Large intestine (tissue), 12 donors: ENCODE measurements at places on chromosomes 1 and 21.

DNA sequence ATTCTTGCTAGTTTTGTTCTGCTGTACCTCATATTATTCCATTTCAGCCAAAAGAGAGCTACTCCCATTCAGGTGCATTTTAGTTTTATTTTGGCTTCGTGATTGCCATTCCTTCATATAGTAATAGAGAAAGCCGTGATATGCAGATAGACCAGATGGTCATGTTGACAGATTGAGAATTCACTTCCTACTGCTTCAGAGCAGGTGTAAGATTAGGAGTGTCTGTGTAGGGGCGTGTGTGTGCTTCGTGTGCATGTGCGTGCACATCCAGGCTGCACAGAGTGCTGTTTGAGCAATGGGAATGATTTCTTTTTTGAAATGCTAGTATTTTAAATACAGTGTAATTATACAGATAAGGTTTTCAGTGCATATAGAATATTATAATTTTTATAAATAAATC, 10.3 kb downstream of the NFIA start:
- no peak for DNase-seq

GRCh38 chr1:55034476-55035133, 4.7 kb upstream of the PCSK9 start:
- DNase-seq = no peak

GRCh38 chr21:39022863-39023693, 160.2 kb downstream of the PSMG1 start:
- peak; percentile 32 for DNase-seq

GRCh38 chr1:3240524-3241235, 171.7 kb downstream of the PRDM16 start:
- DNase-seq = no peak

DNA sequence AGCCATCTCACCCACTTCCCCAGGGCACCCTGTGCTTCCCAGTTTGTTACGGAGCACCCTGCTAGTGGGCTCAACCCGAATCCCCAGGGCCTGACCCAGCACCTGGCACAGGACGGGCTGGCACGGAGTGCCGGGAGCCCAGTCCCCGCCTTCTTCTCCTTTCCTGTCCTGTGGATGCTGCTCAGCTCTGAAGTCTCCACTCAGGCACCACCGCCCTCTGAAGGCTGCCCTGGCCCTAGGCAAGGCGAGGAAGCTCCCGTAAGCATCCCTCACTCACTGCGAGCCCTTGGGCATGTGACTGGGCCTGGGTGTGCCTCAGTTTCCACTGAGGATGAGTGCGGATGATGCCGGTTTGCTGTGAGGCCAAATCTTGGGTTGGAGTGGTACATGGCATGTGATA, 21.8 kb downstream of the SLC1A7 start:
- DNase-seq = no peak

DNA sequence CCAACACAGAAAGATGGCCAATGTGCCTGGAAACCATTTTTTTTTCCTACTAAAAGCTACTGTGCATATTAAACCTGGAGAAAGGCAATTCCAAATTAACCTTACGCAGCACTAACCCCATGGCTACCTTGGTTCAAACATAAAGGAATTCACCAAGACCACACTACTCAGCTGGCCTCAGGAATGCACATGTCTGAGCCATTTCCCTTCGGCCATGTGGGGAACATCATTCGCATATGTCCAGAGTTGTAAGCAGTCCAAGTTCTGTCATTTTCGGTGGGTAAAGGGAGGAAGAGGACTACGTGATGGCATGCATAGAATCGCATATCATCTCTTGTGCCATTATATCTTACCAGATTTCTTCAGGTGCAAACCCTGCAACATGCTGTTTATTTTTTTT, 175.4 kb downstream of the NTMT2 start:
- DNase-seq = no peak

DNA sequence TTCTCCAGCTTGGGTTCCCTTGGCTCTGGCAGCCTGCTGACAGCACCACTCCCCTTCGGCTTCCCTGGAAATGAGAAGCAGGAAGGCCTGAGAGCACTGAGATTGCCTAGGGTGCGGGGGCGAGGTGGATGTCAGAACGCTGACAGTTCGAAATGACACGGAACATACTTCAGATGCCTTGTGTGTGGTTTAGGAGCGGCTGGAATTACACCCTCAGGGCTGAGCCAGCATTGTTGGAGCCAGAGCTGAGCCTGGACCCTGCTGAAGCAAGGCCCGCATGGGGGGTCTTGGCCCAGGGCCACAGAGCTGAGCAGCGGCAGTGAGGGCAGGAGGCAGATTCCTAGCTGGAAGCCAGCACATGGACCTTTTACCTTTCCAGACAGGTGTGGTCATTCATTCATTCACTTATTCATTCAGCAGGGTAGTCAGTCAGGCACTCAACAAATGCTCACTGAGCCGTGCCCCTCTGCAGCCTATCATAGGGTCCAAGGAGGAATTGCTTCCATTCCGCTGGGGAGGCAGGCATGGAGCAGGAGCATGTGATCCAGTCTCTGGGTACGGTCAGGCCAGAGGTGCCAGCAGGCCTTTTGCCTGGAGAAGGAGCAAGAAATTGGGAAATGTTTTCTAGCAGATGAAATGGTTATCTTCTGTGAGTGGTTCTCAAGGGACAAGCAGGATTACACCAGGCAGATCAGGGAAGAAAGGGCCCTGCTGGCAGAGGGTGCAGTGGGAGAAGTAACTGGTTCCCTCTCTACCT, 6.6 kb upstream of the FOXE3 start:
- DNase-seq = no peak

- DNase-seq = no peak
These were observed 116.1 kb downstream of the MRPS6 start for GRCh38 chr21:34189506-34189905.

DNA sequence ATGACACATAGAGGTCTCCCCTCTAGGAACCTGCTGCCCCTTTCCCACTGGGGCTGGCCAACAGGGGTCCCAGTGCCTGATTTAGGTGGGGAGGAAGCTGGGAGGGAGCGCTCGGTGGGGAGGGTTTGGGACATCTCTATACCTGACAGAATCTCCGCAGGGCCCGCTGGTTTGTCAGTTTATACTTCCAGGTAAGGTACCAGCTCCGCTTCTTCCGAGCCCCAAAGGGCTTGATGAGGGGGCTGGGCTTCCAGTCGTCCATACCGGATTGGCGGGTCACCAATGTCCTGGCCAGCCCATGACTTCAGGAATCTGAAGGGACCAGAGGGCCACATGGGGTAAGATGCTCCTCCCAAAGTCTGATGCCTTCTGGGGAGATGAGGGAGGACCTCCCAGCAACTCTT, 672 bp downstream of the POMGNT1 start:
- no peak for DNase-seq

DNA sequence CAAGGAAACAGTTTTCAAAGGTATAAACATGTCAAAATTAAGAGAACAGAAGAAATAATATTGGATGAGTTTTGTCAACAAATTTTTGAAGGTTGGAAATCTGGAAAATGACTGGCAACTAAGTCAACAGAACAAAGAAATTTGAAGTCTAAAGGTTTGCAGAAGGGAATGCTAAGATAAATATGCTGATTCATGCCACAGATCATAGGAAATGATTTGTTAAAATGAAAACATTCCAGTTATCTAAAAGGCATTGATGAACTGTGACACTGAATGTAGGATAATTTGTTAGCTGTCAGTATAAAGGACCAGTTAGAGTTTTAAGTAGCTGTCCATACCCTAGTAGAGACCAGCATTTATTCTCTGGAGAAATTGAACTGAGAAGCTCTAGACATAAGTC, 157.9 kb upstream of the CHRM3 start:
- DNase-seq = no peak

- no peak for DNase-seq
These were observed 4.2 kb upstream of the COL6A1 start for GRCh38 chr21:45977396-45977795.

GRCh38 chr21:45635271-45636151, 8.0 kb upstream of the PCBP3 start:
- DNase-seq = no peak

DNA sequence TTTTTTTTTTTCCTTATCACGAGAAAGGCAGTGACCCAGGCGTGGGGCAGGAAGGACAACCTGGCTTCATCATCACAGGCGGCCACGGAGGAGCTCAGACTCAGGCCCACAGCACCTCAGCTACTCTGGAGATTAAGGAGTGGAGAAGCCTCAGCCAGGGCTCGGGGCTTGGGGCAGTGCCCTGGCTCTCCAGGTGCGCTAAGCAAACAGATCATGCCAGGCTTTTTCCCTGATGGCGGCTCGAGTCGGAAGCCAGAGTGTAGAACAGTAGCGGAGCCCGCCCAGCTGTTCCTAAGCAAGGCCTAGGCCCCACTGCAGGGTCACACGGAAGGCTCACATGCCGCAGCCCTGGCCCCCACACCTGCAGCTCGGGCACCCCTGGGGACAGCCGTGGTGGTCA, 70.7 kb downstream of the AGPAT3 start:
- DNase-seq = no peak

GRCh38 chr1:95246511-95246910, 12.5 kb downstream of the RWDD3 start:
- no peak for DNase-seq

DNA sequence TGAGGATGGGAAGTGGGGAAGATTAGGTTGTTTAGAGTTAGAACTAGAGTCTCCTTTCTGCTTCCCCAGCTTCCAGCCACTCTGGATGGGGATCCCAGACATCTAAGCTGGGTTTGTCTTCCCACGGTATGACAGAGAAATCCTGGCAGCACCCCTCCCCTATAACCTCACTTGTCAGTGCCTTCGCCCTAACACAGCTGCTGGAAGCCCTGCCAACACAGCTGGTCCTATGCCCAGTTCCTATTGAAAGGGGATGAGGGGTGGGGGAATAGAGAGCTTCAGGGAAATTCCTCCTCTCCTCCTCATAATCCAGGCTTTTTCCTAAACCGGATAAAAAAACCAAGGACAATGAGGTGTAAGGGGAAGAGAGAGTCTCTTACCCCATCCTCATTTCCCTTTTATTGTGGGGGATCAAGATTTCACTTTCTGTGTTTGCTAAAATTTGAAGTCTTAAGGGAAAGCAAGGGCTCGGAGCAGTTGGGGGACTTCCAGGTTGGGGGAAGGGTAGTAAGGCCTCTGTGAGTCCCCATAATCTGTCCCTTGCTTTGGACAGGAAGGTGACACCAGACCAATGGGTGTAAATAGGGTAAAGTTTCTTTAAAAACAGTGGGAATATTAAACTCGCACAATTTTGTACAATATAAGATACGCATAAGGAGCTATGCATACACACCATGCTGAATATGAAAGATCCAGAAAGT, 590 bp downstream of the TMOD4 start:
- no peak for DNase-seq

- DNase-seq = no peak
These were observed 20.8 kb downstream of the ADAMTS5 start for GRCh38 chr21:26945916-26946675.

DNA sequence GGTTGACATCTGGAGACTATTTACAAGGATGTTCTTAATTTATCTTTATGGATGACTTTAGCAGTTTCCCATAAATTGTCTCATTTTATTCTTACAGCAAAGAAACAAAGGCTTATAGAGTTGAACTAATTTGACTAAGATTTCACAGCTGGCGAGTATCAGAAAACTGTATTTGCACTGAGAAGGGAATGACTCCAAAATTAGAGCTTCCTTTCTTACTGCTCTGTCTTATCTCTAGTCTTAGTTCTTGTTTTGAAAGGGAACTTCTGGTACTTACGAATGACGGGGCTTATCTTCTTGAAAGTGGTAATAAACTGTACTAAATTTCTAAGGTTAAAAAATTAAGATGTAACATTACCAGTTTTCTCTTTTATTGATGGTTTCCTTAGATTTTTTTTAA, 13.6 kb downstream of the CNST start:
- DNase-seq = no peak

GRCh38 chr1:172137703-172138454, 282.6 kb upstream of the C1orf105 start:
- no peak for DNase-seq

DNA sequence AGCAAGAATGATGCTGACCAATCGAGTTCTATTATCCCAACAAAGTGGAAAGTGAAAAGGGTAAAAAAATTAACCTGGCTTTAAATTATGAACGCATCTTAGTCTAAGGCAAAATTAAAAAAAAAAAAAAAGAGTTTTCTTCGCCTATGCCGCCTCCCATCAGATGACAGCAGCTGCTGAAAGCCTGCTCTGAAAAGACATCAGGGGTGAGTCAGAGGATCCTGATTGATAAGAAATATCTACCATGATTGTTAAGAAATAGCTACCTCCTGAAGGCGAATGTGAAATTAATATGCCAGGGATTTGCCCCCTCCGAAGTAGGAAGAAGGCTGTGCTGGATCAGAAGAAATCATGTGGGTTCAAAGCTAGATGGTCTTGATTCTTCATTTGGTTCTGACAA, 216.8 kb upstream of the C1orf87 start:
- DNase-seq = no peak

- DNase-seq = no peak
These were observed 122.7 kb downstream of the SIK1 start for GRCh38 chr21:43304206-43304605.

GRCh38 chr1:212782422-212783154, 9.0 kb downstream of the NSL1 start:
- DNase-seq = no peak

DNA sequence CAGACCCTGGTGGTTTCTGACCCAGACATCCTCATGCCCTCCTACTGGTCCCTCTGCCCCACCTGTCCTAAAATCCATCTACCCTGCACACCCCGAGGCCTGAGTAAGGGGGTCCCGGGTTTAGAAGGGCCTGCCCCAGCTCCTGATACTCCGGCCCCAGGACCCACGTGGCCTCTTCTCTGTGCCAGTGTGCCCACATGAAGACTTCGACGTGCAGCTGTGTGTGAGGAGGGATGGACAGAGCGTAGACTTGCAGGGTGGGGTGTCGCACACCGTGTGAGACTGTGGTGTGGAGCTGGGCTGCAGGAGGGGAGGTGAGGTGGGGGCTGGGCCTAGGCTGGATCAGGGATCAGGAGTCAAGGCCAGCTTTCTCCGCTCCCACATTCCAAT, 461.1 kb downstream of the PTPRU start:
- no peak for DNase-seq

- DNase-seq = no peak
These were observed 1.6 kb downstream of the NSUN4 start for GRCh38 chr1:46342084-46342656.

- DNase-seq = peak; percentile 26
These were observed 703 bp downstream of the ERI3 start for GRCh38 chr1:44354268-44354839.

DNA sequence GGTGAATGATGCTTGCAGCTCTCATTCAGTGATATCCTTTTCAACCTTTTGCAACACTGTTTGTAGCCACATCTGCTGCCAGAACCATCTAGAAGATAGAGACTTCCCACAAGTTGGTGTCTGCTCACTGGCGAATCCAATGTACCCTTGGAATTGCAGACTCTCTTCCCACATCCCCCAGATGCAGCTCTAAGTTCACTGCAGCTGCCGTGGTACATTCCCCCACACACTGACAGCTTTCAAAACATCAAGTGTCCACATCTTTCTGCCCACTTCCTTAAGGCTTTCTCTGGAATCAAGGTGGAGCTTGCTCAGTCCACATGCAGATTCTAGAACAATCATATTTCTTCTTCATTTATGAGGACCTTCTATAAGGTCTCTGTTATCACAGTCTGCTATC, 99.2 kb downstream of the PLPPR4 start:
- DNase-seq = no peak
